ENCODE measurements at places on chromosomes 4 and X.

GRCh38 chrX:134431894-134432293, 28.1 kb upstream of the HPRT1 start:
- no peak for DNase-seq

DNA sequence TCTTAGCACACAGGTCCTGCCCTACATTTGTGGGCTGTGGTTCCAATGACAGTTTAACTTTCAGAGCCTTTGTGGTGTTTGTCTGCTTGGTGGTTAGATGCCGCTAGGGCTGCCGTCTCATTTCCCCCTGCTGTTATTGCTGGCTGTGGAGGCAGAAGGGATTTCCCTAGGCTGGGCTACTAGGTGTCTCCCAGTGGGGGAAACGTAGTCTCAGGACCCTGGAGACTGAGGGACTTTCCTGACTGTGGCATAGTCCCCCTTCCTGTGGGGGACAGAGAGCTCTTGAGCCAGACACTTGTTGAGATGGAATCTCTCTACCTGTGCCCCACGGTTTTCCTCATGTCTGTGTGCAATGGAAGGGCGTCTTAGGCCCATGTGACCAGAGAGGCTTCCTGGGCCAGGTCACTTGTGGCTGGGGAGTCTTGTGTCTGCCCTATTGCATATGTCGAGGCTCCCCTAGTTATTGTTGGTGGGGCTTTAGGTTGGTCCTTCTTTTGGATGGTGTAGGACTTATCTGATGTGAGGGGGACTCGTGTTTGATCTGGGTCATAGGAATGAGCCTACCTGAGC, 68.2 kb downstream of the ARHGAP10 start:
- no peak for DNase-seq

DNA sequence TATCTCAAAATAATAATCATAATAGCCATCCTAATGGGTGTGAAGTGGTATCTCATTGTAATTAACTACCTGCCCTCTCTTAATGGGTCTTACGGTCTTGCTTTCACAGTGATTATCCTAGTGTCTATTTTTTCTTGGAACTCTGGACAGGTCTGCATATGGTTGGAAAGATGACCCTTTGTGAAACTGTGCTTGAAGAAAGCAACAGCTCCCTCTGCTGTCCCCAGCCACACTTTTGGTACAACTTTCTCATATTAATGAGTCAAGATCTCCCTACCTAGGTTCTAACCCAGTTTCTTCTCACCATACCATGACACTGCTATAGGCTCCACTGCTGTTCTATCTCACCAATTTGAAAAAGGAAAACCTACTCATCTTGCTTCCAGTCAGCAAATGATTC, 2.4 kb downstream of the TFDP3 start:
- DNase-seq: no peak

GRCh38 chr4:127616898-127617297, 15.9 kb upstream of the INTU start:
- DNase-seq: no peak

GRCh38 chr4:184255871-184256642, 38.4 kb upstream of the ENPP6 start:
- no peak for DNase-seq

- DNase-seq: no peak
These were observed 105.4 kb upstream of the FAT1 start for GRCh38 chr4:186829097-186829496.

DNA sequence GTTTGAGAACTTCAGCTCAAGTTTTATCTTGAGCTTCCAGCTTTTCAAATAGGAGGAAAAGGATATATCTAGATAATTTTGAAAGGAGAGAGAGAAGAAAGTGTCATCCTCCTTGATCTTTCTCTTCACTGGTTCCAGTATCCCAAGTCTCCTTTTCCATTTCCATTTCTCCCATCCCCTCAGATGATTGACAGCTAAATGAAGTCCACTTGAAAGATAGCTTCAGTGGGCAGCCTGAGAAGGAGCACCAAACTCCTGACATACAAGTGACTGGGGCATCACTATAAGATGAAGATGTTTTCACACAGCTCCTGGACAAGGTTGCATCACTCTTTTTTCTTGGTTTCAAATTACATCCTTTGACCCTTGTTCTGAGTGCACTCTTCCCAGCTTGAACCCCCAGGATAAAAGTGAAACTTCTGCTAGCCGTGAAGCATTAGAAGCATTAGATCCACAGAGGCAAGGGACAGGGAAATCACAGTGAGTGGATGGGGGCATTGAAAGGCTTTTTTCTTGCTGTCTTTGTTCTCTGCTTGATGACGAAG, 17.5 kb upstream of the MAGEA10 start:
- DNase-seq: no peak

DNA sequence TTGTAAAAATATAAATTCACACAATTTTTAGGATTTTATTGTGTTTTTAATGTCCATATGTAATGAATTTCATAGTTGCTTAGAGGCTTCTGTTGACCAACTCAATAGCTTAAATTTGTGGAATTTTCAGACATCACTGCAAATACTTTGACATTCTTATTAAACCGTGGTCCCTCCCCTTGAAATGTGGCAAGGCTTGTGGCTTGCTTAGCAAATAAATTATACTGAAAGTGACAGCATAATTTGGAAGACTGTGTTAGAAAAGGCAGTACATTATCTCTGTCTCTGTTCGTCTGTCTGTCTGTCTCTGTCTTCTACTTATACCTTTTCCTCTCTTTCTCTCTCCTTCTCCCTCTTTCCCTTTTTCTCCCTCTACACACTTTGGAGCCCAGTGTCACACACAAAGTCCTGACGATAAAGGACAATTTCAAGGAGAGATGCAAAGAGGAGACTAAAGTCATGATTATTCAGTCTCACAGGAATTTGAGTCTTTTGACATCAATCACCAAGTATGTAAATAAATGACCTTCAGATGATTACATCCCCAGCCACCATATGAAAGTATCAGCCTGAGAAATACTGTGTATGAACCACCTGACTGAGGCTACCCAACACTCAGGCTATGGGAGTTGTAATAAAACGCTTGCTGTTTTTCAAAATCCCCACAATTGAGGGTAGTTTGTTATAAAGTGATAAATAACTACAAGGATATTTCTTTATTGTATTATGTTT, 21.0 kb upstream of the UGT2B7 start:
- DNase-seq: no peak

- DNase-seq: no peak
These were observed 1431.7 kb upstream of the IGFBP7 start for GRCh38 chr4:58541926-58542325.

DNA sequence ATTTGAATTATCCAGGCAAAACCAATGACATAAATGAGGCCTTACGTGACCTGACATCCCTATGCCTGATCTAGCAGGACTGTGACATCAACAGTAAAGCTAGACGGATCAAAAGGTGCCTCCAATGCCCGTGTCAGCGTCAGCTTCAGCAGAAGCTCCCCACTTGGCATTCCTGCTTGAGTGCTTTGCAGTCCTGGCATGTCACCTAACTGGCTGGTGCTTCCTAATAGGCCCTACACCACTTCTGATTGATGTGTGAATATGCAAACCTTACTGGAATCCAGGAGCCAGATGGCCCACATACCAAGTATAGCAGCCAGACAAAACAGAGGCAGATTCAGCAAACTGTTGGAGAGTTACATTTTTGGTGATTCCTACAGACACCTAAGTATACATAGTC, 224.2 kb downstream of the DMD start:
- no peak for DNase-seq

- DNase-seq: no peak
These were observed 6.9 kb upstream of the KIAA1210 start for GRCh38 chrX:119134466-119134865.

GRCh38 chrX:7801711-7802110, 41.3 kb upstream of the VCX start:
- DNase-seq: no peak

GRCh38 chr4:165151734-165152133, 39.1 kb upstream of the TMEM192 start:
- no peak for DNase-seq

- DNase-seq: no peak
These were observed 47.4 kb downstream of the ATXN3L start for GRCh38 chrX:13272426-13272825.
